Activated gamma-delta T cell treated with anti-CD3 and anti-CD28 coated beads, Interleukin-2, amount 50 U/mL, for 16 hours (primary cell): ENCODE measurements at places on chromosomes 4 and X.

GRCh38 chr4:26248647-26249046, 72.2 kb upstream of the RBPJ start:
- DNase-seq, result no peak

DNA sequence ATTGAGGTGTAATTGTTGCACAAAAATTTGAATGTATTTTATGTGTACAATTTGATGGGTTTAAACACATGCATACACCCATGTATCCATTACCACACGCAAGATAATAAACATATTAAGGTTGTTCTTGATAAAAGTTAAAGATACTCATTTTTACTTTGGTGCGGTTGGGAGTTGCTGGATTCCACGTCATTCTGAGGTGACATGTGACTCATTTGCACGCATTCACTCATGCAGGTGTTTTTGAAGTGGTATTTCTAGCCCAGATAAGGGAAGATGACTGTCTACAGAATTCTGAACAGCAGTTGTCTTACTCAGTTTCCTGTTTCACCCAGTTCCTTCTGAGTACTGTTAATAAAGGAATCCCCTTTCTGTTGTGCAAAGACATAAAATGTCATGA, 142.0 kb downstream of the RTL3 start:
- DNase-seq, result peak; percentile 25

GRCh38 chr4:125432078-125432477, 117.3 kb downstream of the FAT4 start:
- DNase-seq, result no peak

DNA sequence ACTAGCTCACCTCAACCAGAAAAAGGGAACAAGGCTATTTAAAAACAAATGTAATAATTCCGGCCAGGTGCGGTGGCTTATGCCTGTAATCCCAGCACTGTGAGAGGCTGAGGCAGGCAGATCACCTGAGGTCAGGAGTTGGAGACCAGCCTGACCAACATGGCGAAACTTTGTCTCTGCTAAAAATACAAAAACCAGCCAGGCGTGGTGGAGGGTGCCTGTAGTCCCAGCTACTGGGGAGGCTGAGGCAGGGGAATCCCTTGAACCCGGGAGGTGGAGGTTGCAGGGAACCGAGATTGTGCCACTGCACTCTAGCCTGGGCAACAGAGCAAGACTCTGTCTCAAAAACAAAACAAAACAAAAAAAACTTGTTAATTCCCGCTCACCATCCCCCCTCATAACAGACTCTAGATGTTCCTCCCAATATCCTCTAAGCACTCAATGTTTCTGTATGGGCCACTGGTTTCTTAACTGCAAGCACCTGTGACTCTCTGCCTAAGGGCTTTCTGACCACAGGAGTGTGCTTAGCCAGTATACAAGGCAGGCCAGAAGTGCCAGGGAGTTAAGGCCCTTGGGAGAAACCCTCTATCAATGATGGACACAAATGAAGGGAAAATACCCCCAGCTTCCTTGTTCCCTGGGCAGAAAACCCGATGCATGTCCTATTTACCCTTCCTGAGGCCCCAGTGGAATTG, 21.0 kb upstream of the THOC2 start:
- DNase-seq, result no peak

DNA sequence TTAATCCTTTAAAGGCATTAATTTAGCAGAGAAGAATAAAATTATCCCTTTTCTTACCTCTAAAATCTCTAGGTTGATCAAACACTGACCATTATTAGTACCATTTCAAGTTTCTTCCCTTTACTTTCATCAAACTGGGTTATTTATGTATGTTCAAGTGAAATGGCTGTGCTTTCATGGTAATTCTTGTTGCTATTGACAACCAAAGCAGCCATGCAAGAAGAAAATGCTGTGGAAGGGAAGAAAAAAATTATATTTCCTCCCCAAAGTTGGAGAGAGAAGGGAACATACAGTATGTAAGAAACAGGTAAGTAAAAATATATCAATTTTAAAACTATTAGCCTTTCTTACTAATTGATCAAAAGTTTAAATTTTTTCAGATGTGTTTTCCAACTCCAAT, 16.2 kb downstream of the NPNT start:
- DNase-seq, result no peak

GRCh38 chr4:5824635-5825034, 68.3 kb downstream of the CRMP1 start:
- DNase-seq, result no peak
